ENCODE measurements at places on chromosomes 1 and 21. TPM values are rescaled to one million over a fixed set of nuclear protein-coding genes. Genes with fewer than 3 reads are reported as not detected.

Gene OPRD1
- total RNA-seq: 0.07 TPM

Gene SLC6A17
- 0.12 TPM for total RNA-seq

Gene CD1B
- not detected for total RNA-seq

Gene FCRL1
- total RNA-seq: 0.40 TPM

Gene PYHIN1
- total RNA-seq: 0.21 TPM

Gene CCDC30
- total RNA-seq: 0.79 TPM

Gene PTGS2
- total RNA-seq: 0.25 TPM

Gene ZNF326
- 5.9 TPM for total RNA-seq

Gene ZMYND12
- total RNA-seq: 2.7 TPM

Gene BRDT
- total RNA-seq: not detected

Gene KCNE2
- total RNA-seq: 0.42 TPM

Gene KLHL21
- total RNA-seq: 125 TPM

Gene LENEP
- total RNA-seq: not detected

Gene TSSK3
- 1.5 TPM for total RNA-seq

Gene KRTAP20-3
- total RNA-seq: not detected

Gene SERPINC1
- total RNA-seq: 0.22 TPM

Gene BRINP2
- total RNA-seq: 0.38 TPM

Gene CYB561D1
- 4.0 TPM for total RNA-seq

Gene TAS1R1
- not detected for total RNA-seq

Gene SMCP
- not detected for total RNA-seq

Gene TRABD2B
- 0.42 TPM for total RNA-seq

Gene SPATA45
- not detected for total RNA-seq

Gene GNL2
- 29.6 TPM for total RNA-seq

Gene RSPO1
- not detected for total RNA-seq

Gene PRRX1
- total RNA-seq: 61.4 TPM

Gene ARHGEF16
- 0.56 TPM for total RNA-seq

Gene RBM34
- 76.3 TPM for total RNA-seq

Gene PCSK9
- not detected for total RNA-seq

Gene FAM110D
- total RNA-seq: 1.2 TPM

Gene C1QB
- total RNA-seq: 25.6 TPM

Gene LEFTY1
- total RNA-seq: 0.26 TPM

Gene VWA1
- 4.5 TPM for total RNA-seq

Gene ANGPTL7
- 0.58 TPM for total RNA-seq
